ENCODE measurements at places on chromosomes 1 and 21.

- DNase-seq: no peak
Observed at GRCh38 chr1:234617131-234617985, 7.4 kb upstream of the IRF2BP2 start.

DNA sequence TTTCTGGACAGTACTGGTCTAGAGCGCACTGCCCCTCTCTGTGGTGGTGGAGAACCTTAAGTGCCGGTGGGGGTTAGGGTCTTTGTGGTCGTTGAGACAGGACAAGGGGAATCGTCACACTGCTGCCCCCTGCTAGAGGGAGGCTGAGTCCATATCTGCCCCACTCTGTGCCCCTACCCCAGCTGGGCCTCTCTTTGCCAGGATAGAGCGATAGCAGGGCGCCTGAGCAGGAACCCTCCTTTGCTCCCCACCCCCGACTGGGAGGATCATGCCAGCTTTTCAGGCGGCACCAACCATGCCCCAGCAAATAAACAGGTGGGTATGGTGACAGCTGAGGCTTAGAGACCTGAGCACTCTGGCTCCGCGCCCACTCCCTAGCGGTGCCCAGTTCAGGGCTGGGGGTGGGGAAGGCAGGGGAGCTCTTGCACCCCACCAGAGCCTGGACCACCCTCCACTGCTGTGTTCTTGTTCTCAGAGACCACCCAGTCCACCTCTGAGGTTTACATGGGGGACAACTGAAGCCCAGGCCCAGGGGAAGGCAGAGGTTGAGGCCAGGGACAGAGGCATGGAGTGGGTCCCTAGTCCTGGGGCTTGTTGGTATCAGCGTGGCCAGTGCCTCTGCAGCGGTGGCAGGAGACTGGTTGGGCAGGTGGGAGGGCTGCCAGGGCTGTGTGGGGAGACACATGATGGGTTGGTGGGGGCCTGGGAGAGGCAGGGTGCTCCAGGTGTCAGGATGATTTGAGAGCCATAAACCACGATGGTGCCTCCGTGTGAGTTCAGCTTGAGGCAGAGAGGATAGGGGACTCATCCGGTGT is 1.6 kb downstream of the PADI2 start:
- DNase-seq: peak; percentile 25

DNA sequence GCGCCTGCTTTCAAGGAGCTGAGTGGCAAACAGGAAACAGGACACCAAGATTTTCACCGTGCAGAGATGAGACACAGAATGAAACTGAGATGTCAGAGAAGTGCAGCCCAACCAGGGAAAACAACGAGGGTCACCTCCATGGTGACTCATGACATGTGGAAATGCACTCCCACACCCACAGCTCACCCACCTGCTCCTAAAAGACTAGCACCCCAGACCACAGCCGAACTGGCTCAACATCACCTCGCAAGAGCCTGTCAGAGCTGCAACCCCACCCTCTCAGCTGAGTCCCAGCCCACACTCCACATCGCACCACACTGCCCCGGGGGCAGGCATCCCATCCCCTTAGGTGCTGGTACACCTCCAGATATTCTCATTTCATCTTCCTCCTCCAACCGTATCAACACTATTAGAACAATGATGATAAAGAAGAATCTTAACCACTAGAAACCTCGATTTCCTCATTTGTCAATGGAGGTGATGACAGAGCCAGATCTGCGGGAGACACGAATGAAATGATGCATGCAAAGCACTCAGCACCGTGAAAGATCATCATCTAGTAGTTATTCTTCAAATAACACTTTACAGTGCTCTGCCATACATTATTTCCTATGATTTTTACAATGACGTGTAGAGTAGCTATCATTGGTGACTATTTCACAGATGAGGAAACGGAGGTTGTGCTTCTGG is 103.2 kb downstream of the DMRTB1 start:
- DNase-seq: no peak

DNA sequence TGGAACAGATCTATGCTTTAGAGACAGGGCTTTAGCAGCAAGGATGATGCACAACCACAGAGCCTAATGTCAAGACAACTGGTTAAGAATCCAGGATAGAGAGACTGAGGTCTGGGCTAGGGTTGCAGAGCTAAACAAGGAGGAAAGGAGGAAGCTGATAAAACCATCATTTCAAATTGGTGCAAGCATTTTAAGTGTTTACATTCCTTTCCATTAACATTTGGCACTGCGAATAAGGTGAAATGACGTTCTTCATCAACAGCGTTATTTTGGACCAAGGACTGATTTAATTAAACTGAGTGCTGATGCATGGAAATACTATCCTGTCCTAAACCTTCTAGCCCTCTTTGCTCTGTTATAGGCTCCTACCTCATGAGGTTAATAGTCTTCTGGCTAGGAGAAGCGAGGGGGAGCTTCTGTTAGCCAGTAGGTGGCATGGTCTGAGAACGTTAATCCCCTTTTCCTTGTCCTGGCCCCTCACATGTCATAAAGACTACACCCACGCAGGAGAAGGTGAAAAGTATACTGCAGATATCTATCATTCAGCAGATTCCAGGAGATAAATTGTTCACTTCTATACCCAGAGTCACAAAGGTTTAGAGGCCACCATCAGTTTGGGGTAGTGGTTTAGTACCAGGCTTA is 7.6 kb upstream of the C1orf21 start:
- DNase-seq: no peak

Measured in NCI-H1694 treated with DMSO at 0.1 percent for 48 hours (cell line).